Stimulated activated naive CD8-positive, alpha-beta T cell treated with anti-CD3 and anti-CD28 coated beads, Interleukin-15, Interleukin-2, amounts not matched to agents 100 U/mL and 50 U/mL, for 24 hours (primary cell): ENCODE measurements at places on chromosomes 3 and 15.

GRCh38 chr3:13219902-13220296 lies 146.7 kb upstream of the IQSEC1 start:
- DNase-seq = no peak

DNA sequence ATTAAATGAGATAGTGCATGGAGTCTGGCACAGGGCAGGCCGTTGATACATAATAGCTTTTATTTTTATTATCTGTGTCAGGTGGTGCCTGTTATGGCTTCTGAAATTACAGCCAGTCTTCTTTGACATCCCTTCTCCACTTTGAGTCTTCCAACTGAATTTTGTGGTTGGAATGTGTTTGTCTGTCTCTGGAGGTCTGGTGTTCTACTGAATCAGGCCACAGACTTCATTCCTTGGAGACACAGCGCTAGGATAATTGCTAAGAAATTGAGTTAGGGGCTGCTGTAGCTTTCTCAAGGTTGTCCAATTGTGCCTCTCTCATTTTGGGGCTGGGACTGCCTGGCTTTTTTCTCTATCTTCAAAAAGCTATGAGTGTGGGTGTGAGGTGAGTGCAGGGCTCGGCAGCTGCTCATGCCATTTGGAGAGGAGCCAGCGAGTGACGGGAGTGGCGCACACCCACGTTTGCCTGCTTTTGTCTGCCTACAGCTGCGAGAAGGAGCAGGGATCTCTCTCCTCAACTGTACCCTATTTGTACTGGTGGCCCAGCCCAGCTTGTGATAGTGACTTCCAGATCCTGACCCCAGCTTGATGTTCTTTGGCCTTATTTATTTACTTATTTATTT lies 49.8 kb upstream of the SYN2 start:
- DNase-seq = no peak

DNA sequence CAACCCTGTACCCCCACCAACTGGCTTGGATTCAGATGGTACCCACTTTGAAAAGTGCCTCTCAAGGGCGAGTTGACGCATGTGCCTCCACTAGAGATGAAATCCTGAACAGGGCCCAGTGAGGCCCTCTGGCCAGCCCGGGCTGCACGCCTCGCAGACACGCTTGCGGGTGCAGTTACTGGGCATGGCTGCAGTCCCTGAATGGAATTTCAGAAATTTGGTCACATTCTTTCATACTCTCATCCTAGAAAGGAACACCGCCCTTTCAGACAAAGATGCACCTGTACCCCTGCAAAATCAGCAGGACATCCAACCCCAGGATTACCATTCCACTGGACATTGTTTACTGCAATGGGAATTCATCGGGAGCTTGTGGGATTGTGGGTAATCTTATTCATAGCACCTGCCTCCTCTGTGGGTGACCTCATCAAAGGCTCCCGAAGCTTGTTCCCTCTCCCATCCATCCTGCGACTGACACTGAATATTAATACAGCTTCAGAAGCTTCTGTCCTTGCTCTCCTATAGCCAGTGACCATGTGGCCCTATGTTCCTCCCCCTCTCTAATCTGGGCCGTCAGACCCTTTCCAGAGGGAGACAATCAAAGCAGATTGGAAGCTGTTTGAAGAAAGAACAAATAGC lies 42.5 kb upstream of the TPM1 start:
- no peak for DNase-seq

DNA sequence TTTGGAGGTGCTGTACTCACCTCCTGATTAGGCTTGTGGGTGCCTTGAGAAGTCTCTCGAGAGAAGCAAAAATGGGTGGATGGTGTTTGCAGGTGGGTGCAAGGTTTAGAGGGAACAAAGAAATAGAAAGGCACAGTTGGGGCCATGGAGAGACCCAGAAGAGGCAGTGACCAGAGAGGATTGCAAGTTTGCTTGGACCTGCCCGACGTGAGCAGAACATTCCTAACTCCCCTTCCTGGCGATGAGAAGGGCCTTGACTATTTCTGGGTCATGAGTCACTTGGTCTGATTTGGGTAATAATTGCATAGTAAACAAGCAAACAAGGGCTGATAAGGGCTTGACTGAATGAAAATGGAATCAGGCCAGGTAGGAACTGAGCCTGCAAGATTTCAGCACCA lies 7.0 kb upstream of the CTSH start:
- no peak for DNase-seq

DNA sequence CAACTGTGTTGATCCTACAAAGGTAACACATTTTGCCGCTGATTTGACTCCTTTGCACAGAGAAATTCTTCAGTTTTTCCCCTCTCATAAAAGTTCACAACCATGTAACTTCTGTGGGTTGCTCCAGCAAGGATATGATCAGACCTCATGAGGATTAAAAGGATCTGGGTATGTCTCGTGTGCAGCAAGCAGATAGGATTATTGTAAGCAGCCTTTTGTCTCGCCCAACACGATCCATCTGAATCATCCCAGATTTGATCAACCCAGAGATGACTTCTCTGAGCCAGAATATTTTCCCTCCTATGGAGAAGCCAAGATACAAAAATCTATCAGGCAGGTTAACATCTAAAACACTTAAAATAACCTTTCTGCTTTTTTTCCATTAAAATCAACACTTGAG lies 12.8 kb upstream of the BNIP2 start:
- no peak for DNase-seq
